IPS DF 6.9 (cell line): ENCODE measurements at places on chromosomes 2 and 18.

DNA sequence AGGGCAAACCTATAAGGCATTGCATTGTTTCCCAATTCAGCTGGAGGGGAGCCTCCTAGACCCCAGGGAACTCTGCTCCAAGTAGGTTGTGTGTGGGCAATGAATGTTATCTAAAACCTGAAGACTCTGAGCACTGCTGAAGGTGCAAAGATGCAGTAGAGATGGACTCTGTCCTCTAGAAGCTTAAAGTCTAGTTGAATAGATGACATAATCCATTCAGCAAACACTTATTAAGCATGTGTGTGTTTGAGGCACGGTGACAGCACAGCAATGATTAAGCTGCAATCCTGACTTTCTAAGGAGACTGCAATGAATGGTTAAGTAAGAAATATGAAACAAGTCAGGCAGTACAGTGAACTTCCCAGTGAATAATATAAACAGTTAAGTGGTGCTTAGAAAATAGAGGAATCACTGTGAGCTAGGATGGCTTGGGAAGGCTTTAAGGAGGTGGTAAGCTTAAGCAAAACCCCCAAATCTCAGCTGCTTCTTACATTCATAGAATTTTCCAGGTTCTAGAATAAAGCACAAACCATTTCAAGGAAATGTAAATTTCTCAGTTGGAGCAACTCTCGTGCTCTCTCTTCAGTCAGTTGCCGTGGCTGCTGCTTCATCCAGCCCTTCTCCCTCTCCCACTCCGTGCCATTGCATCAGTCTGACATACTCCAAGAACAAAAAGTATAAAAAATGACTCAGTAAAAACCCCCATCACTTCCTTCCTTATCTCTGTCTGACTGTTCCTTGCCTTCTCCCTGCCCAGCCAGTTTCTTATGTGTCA is 19.1 kb downstream of the MXD1 start:
- no peak for DNase-seq

DNA sequence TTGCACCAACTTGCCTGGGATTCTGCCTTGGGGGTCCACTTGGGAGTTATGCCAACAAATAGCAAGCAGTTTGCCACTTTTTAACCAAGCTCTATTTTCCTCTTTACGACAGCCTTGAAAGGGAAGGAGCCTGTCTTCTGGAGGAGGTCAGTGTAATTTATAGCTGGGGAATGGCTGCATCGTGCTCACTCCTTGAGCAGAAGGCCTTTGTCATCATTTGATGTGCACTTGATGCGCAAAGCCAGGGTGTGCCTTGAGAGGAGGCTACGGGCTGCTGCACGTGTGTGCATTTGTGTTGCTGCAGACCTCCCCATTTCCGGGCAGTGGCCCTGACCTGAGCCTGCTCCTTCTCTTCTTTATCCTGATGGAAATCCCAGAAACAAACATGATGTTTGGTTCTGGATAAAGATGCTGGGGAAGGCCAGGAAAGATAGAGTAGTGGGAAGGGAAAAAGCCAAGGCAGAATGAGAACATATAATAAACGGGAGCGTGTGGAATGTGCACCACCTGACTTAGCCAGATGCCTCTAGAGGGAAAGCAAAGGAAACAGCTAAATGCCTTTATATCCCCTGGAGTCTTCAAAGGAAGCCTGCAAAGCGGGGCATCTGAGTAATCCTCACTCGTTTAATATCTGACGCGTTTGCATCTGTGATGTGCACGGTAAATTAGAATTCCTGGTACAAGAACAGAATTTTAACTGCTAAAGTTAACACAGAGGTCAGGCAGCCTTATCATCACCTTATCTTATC is 68.3 kb upstream of the ZNF521 start:
- DNase-seq = no peak

GRCh38 chr2:118687698-118688097 is 159.8 kb downstream of the EN1 start:
- no peak for DNase-seq

DNA sequence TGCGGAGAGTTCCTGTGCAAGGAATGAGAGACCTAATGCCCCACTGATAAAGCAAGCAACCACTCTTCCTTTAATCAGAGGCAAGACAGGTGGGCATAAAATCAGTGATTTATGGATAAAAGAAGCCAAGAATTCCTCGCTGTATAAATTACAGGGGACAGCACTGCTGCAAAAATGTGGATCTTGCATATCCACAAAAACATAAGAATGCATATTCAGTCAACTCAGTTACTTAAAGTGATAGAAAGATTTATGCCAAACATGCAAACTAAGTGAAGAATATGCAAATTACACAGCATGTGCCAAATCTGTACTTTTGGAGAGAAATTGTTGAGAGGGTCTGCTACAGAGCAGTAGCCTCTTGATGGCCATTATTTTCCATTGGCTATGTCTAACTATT is 67.2 kb downstream of the FAM124B start:
- no peak for DNase-seq

DNA sequence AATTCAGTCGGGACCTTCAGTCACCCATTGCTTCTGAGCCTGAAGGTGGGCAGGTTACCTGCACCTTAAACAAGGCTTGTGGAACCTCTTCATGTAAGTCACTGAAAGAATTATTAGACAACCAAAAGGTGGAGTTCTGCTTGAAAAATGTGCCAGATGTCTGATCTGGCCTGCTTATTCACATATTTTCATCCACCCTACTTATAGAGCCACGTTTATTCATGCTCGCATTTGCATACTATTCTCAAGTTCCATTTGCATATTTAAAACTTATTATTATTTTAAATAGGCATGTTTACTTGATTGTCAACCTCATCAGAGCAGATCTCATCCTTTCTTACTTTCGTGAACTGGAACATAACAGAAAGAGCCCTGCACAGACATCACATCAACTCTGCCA is 140.0 kb upstream of the NABP1 start:
- no peak for DNase-seq

GRCh38 chr2:39693245-39693644 is 27.5 kb downstream of the TMEM178A start:
- DNase-seq = no peak

DNA sequence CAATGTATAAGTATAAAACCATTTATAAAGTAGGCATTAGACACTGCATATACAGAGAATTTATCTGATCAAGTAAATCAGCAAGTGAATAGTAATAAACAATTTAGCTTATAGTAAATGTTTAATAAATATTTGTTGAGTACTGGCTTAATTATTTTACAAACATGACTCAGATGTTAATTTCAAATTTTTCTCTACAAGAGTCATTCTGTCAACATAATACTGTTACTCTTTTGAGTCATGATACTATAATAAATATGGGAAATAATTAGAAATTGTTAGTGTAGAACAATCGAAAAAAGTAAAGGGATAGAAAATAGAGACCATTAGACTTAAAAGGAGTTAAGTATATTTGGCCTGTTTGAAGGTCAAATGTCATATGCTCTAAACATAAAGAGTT is 133.6 kb upstream of the MC4R start:
- DNase-seq = no peak

DNA sequence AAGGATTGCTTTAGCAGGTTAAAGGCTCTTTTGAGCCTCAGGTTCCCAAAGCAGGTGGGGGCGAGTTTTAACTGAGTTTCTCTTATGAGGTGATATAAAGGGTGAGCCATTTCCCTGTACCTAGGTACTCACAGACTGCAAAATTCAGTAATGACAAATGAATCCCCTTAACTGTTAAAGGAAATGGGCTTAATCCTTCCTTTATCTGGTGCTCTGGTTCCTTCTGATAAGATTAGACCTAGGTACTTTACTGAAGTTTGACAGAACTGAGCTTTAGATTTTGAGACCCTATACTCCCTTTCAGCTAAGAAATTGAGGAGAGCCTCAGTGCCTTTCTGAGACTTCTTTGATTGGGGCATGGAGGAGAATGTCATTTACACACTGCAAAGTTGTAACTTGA is 42.6 kb downstream of the STK17B start:
- no peak for DNase-seq

- DNase-seq = no peak
Observed at GRCh38 chr18:45835057-45835636, 9.7 kb downstream of the SIGLEC15 start.

- DNase-seq = no peak
Observed at GRCh38 chr18:65761636-65762295, 11.0 kb downstream of the CDH7 start.

- DNase-seq = no peak
Observed at GRCh38 chr18:63141778-63142176, 177.8 kb downstream of the BCL2 start.

DNA sequence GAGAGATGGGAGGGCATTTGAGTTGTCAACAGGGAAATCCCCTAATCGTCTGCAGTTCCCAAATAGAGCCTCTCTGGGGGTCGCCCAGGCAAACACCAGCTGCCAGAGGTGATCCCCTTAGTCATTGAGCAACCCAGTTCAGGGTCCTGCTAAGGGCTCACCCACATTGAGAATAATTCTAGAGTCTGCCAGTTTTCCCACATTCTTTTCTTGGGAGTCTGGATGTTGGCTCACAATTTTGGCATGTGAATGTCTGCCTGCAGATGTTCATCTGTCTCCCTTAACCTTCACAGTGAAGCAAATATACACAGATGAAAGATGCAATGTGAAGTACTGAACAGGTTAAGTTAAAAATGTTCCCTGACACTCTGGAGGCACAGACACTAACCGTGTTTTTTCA is 11.4 kb upstream of the SMIM21 start:
- DNase-seq = no peak

- DNase-seq = no peak
Observed at GRCh38 chr2:202114795-202115194, 41.7 kb downstream of the KIAA2012 start.

DNA sequence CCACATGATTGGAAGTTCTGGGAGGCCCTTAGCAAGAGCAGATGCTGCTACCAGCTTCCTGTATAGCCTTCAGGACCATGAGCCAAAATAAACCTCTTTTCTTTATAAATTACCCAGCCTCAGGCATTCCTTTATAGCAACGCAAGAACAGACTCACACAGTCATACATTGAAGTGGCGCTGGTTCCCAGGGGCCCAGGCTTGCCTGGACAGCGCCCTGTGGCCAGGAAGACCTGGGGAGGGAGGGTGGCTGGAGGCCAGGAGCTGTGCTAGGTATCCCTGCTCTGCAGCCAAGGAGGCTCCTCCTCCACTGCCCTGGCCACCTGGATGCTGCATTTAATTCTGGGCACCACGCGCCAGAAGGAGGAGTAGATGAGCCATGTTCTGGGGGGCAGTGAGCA is 98.1 kb downstream of the AGAP1 start:
- no peak for DNase-seq

- DNase-seq = no peak
Observed at GRCh38 chr2:74464406-74464805, 776 bp downstream of the MOGS start.

DNA sequence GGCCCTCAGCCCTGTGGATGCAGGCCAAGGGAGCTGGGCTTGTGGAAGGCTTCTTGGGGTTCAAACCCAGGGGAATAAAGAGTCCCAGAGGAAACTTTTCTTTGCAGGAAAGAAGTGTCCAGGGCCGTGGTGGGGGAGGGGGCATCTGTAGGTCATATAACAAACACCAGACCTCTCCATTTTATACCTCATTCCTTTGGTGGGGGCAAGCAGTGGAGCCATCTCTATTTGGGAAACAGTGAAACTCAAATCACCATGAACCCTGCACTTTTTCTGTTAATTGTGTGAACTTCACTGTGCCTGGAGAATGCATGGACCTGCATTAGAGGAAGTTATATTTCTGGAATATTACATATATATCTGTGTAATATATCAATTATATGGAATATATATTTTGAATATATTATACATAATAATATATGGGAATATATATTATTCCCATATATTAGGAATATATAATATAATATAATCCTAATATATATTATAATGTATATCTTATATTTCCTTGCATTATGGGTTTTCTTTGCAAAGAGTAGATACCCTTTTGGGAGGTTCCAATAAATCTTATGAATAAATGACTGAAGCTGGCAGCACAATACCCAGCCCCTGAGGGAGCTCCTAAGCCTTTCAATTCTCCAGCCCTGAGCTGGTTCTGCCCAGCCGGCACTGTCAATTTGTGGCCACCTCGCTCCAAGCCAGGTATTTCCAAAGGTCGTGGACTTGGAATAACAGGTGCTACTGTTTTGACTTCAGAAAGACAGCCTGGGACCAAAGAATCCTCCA is 97.7 kb upstream of the PKDCC start:
- no peak for DNase-seq

- no peak for DNase-seq
Observed at GRCh38 chr2:39234754-39235153, 9.0 kb downstream of the CDKL4 start.

GRCh38 chr18:11419338-11419737 is 190.1 kb upstream of the SLC35G4 start:
- DNase-seq = no peak

- DNase-seq = no peak
Observed at GRCh38 chr2:70613521-70613920, 59.9 kb upstream of the TGFA start.

DNA sequence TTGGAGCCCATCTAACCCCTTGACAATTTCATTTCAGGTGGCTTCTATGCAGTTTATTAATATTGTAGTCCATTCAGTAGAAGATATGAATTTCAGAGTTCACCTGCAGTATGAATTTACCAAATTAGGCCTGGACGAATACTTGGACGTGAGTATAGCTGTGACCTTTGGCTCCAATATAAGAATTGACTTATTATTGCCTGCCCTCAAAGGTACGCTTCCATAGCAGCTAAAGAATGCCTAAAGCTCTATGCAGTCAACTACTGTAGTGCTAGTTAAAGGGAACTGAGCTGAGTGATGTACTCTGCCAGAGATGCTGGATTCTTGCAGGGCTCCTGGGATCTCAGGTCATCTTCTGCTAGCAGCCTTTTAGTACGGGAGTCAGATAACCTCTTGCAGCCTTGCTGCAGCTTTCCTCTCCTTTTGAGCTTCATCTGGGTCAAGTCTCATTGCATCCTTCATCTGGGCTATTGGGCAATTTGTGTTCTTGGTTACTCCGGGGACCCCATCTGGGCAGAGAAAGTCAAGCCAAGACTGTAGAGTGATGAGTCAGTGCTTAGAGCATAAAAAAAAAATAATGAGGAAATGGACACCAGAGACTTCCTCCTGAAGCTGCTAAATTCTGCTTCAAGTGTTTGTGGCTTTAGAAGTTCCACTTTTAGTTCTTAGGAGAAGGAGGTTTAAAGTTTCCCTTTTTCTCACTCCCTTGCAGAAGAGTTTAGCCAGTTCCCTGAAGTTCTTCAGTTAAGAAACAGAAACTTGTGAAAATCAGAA is 105.6 kb downstream of the PRPF40A start:
- DNase-seq = no peak

DNA sequence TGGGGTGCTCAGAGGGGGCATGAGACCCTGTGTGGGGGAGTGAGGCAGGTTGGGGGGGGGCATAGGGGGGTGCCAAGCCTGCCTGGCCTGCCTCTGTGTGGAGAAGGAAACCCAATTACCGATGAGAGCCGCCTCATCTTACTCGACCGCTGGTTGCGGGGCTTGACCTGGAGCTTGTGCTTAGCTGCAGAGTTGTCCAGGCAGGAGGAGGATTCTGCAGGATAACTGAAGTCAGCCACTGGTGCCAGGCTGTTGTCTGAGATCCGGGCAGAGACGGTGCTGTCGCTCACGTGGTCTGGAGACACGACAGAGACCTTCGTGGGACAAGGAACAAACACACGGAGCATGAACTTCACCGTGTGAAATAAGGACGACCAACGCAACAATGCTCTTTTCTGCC is 95.9 kb upstream of the MGAT4A start:
- no peak for DNase-seq

GRCh38 chr2:20186078-20186854 is 38.7 kb downstream of the SDC1 start:
- no peak for DNase-seq

GRCh38 chr2:46816846-46817726 is 98.5 kb downstream of the MCFD2 start:
- no peak for DNase-seq
